ENCODE measurements at places on chromosomes 6 and 20.
A peak's percentile ranks its signal among the peaks of the same experiment; 100 is the strongest.

DNA sequence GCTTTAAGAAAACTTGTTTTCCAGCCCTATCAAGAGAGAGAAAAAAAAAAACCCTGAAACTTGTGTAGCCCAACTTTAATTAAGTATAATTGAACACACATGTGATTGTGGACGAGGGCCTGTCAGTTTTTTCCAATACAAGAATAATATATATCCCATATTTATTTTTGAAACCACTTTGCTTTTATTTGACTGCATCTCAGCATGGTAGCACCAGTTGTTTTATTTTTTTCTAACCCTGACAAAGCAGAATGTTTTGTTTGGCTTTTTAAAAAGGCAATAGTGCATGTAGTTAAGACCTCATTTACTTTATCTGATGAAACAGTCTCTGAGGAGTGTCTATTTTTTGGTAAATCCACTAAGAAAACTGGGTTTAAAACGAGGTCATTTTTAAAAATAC lies 257.7 kb downstream of the CDKAL1 start:
- DNase-seq = no peak
- H3K4me3 ChIP-seq = no peak overlapping the region

GRCh38 chr6:145629478-145629877 lies 105.8 kb downstream of the EPM2A start:
- H3K36me3 ChIP-seq = no peaks in the 10 kb centered on the region
- H3K4me3 ChIP-seq = no peak overlapping the region
- H3K27ac ChIP-seq = no peak overlapping the region
- no peaks in the 10 kb centered on the region for H3K27me3 ChIP-seq

GRCh38 chr6:168117942-168118341 lies 38.9 kb upstream of the FRMD1 start:
- H3K27ac ChIP-seq = no peak overlapping the region
- H3K36me3 ChIP-seq = no peaks in the 10 kb centered on the region
- no peaks in the 10 kb centered on the region for H3K27me3 ChIP-seq
- H3K4me1 ChIP-seq = no peaks in the 10 kb centered on the region

- no peaks in the 10 kb centered on the region for H3K27me3 ChIP-seq
- no peaks in the 10 kb centered on the region for H3K4me1 ChIP-seq
- DNase-seq = no peak
- no peak overlapping the region for H3K4me3 ChIP-seq
- H3K27ac ChIP-seq = no peak overlapping the region
These were observed 115.9 kb upstream of the NRSN1 start for GRCh38 chr6:24010133-24010532.

- no peak overlapping the region for H3K4me3 ChIP-seq
- H3K36me3 ChIP-seq = no peaks in the 10 kb centered on the region
- no peaks in the 10 kb centered on the region for H3K27me3 ChIP-seq
- no peak for DNase-seq
These were observed 4.7 kb downstream of the GMPR start for GRCh38 chr6:16243055-16243454.

GRCh38 chr6:114342086-114342825 lies 567 bp downstream of the HS3ST5 start:
- H3K4me3 ChIP-seq = peak overlapping the region; percentile 38
- H3K27me3 ChIP-seq = peaks cover 7% of the 10 kb centered on the region
- H3K36me3 ChIP-seq = no peaks in the 10 kb centered on the region
- no peak overlapping the region for H3K27ac ChIP-seq
- no peak for DNase-seq

Measured in vagina (tissue), 2 donors.